ENCODE measurements at places on chromosomes 1 and 21. TPM values are rescaled to one million over a fixed set of nuclear protein-coding genes. Genes with fewer than 3 reads are reported as not detected.

GRCh38 chr1:201748335-201748734 is 80.6 kb upstream of the IPO9 start:
- DNase-seq = no peak

- no peak for DNase-seq
Observed at GRCh38 chr21:32507342-32507919, 77.9 kb downstream of the TCP10L start.

DNA sequence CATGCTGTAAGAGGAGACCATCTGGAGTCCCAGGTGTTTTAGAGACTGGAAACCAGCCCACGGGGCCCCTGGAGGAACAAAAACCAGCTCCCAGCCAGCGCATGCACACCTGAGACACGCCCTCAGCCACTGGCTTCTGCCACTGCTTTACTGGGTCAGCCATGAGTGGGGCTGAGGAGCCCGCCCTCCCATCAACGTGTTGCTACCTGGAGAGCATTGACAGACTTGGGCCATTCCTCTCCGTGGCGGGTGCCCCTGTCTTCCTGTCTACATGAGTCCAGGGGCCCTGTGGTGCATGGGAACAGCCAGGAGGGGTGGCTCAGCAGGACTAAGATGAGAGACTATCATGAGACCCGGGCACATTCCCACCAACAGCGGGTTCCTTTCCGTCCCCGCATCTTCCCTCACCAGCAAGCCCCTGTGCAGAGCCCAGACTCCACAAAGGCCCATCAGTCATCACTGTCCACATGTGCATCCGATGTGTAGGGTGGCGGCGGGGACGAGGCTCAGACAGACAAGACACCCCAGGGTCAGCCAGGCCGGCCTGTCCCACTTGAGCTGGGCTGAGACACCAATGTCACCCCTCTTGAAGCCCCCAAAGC is 45.4 kb upstream of the POFUT2 start:
- DNase-seq = peak; percentile 18

GRCh38 chr1:69952676-69953075 is 252.7 kb downstream of the LRRC40 start:
- no peak for DNase-seq

DNA sequence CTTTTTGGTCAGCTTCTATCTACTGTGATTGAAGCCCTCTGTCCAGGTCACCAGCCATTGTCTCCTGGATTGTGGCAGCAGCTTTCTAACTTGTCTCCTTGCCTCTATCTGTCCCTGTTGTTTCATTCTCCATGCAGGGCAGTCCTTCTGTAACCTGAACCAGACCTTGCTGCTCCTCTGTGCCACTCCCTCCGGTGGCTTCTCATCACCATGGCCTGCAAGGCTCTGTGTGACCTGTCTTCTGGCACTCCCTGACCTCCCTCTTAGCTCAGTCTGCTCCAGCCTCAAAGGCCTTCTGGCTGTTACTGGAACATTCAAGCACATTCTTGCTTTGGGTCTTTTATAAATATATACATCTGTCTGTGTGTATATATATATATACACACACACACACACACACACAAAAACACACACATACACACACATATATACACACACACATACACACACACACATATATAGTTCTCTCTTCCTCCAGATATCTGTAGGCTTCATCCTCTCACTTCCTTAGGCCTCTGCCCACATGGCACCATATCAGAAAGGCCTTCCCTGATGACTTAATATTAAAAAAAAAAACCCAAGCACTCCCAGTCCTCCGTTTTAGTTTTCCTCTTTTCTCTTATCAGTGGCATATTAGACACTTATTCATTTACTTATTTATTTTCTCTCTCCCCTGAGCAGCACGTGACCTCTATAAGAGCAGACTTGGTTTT is 21.2 kb upstream of the JUN start:
- no peak for DNase-seq

GRCh38 chr1:165327538-165327937 is 29.0 kb downstream of the LMX1A start:
- DNase-seq = no peak

C1orf116 gene
- 1.2 TPM for total RNA-seq

SPRR2G gene
- total RNA-seq = not detected
